ENCODE measurements at places on chromosomes 6 and 20.

DNA sequence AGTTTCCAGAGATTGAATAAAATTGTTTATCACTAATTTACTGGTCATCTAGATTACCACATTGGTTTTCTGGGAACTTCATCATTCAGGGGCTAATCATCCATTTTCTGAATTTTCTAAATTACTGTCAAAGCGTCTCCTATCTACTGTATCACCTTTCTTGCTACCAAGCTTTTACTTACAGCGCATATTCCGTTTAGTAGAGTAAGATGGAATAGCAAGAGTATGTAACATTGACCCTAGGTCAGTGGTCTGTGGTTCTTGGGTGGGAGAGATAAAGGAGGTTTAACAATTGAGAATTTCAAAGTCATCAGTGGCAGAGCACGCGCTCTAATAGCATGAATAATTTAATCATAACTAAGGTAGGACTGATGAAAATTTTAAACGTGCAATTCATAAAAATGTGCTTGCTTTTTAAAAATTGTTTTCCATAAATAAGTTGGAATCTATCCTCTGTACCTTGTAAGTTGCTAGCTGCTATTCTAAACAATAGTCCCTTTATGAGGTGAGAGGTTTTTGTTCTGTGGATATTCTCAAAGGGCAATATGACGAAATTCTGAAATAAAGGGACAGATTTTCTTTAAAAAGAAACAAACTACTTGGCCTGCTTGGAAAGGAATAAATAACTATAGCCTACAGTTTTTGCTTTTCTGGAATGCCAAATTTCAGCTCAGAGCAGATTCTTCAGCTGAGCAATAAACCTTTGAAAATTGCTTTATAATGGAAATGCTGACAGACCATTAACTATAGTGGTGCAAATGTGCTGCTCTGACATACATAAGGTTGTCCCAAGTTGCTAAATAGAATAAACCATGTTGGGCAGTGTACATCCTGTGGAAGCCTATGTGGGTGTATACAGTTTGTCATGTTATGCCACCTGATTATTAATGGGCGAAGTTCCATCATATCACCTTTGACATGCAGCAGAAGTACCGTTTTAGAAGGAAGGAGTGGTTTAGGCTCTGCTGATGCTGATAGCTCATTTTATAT lies 84.1 kb downstream of the ZFAND3 start:
- DNase-seq, result no peak

DNA sequence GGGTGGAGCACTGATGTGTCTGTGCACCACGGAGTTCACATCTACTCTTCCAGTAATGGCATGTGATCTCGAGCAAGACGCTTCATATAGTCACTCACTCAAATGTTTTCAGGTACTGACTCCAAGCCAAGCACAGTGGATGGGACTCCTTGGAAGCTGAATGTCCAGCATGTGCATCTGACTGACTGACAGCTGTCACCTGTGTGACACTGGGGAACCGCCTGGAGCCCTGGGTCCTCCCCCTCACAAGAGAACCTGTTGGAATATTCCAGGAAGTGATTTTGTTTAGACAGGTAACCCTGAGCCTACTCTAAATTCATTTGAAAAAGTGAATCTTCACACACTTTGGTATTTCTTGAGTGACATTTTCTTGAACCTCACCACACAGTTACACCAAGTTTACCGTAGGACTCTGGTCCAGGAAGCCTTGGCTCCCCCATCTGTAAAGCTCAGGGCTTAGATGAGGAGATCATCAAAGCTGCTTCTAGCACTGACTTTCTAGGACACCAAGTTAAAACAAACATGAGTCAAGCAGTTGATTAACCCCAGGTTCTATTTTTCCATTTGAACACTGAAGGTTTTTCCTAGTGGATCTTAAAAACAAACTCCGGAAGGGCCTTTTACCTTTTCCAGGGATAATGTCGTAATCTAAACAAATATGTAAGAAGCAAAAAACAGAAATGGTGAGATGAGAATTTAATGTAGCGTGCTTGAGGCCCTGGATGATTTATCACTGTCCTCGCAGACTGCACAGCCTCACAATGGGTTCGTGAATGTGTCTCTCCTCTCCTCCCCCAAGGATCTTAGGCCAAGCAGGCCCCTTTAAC lies 50.1 kb downstream of the EDN3 start:
- no peak for DNase-seq

DNA sequence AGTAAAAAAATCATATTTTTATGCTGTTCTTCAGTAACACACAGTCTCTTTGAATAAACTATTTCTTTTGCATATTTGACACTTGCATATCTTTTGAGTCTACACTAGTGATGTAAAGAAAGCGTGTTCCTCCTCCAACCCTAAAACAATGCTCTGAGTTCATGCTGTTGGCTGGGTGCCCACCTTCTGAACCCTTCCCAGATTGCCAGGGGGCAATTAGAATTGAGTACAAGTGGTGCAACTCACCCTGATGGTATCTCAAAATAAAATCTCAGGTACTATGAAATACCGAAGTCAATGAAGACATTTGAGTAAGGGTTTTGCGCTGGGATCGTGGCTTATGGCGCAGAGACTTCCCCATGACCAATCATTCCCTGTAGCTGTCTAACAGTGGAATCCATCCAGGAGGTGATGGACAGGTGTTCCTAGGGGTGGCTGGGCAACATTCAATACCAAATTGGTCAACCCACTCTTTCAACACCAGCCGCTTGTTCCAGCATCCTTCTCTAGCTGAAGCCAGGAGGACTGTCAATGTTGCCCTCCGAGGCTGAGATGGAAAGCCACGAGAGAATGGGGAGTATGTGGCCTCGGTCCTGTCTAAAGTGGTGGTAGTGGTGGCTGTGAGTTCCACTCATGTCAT lies 94.4 kb upstream of the ZNFX1 start:
- DNase-seq, result no peak

DNA sequence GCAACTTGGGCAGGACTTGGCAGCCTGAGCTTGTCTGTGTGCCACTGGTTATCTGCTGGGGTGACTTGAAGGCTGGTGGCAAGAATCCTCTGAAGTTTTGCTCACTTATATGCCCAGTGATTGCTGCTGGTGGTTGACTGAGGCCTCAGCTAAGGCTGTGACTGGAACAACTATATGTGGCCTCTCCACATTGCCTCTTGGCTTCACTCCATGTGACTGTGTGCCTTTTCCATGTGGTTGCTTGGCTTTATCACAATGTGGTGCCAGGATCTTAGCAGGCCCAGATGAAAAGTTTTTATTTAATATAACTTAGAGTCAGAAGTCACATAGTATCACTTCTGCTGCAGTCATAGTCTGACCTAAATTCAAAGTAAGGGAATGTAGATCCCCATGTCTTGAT lies 104.5 kb downstream of the ADAT2 start:
- no peak for DNase-seq

DNA sequence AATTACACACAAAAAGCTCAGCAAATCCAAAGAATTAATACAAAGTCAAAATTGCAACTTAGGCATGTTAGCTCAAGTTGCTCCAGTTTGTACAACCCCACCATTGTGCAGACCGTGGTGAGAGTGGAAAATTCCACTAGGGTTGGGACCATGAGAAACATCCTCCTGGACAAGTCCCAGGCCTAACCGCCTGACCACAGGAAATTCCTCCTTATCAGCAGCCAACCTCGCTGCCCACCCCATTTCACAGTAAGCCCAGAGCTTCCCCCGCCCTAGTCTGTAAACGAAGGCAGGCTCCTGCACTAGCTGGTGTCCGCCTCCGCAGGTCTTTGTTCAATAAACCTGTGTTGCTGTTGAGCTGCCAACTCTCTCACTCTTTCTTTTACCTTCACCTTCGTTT lies 1023.3 kb downstream of the EYS start:
- no peak for DNase-seq

DNA sequence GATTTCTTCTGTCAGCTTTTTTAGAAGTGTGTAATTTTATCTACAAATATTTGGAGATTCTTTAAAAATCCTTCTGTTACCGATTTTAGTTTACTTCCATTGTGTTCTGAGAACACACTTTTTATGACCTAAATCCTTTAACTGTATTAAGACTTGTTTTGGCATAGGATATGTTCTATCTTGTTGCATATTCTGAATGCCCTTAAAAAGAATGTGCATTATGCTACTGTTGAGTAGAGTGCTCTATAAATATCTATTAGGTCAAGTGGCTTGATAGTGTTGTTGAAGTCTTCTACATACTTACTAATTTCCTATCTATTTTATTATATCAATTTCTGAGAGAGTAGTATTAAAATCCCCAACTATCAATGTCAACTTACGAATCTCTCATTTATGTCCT lies 502.2 kb downstream of the MAFB start:
- no peak for DNase-seq

DNA sequence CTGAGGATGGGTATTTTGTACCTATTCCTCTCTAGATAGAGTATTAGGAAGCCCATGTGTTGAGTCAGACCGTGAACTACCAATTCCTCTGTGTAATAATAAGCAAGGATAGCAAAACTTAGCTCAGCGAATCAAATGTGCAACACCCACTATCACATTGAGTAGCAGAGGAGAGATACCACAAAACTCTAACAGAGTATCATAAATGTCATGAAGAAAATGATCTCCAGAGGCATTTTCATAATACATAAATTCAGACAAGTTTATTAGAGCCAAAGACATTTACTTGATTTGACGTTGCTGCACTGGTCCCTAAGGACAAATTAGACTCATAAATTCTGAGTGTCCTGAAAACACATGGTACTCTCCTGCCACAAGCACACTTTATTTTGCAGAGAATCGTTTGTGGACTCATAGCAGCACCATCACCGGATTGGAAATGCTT lies 245.2 kb downstream of the HAO1 start:
- DNase-seq, result no peak

DNA sequence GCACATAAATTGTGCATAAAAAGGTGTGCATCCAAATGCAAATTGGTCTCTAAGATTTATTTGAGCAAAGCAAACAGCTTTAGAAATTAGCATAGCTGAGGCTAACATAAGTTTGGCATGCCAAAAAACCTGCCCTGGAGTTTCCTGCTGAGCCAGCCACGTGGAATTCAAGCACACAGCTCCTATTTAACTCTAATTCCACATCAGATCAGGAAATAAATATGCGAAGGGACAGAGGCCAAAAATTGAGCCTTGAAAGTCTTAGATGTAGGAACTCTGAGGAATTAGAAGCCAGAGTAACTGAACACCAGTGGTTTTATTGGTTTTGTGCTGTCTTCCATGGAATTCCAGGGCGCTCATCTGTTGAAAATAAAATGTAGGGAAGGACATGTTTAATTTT lies 19.6 kb downstream of the SOBP start:
- DNase-seq, result no peak
